Astrocyte (in vitro differentiated cells and primary cell): ENCODE measurements at places on chromosomes 7 and 10. TPM values are rescaled to one million over a fixed set of nuclear protein-coding genes. Genes with fewer than 3 reads are reported as not detected.

The FAM221A gene
- 2.5 and 3.0 TPM in 2 replicates for total RNA-seq

The SLC13A1 gene
- not detected in 2 replicates for total RNA-seq

The DPCD gene
- total RNA-seq: 39.4 and 41.0 TPM in 2 replicates

The CRHR2 gene
- total RNA-seq: not detected in 2 replicates

The WIPF3 gene
- total RNA-seq: 0.87 and 1.0 TPM in 2 replicates

- no peaks in the 10 kb centered on the region for H3K36me3 ChIP-seq
- no peak for DNase-seq
- H3K4me1 ChIP-seq: no peaks in the 10 kb centered on the region
- no peak within 1 kb of the TSS for H3K27ac ChIP-seq
- H3K4me3 ChIP-seq: peak within 1 kb of the TSS; percentile 27
These were observed at the start of gene ZNF804B for GRCh38 chr7:88759230-88760135. TSS of gene ZNF804B (plus strand) at chr7:88759700. CDS start at chr7:88759977, 277 bp downstream.

- no peak for DNase-seq
- peaks cover 3% of the 10 kb centered on the region for H3K36me3 ChIP-seq
- H3K27ac ChIP-seq: no peak overlapping the region
- no peaks in the 10 kb centered on the region for H3K4me1 ChIP-seq
- H3K27me3 ChIP-seq: no peaks in the 10 kb centered on the region
These were observed 87.3 kb upstream of the TOMM7 start for GRCh38 chr7:22909917-22910316.

DNA sequence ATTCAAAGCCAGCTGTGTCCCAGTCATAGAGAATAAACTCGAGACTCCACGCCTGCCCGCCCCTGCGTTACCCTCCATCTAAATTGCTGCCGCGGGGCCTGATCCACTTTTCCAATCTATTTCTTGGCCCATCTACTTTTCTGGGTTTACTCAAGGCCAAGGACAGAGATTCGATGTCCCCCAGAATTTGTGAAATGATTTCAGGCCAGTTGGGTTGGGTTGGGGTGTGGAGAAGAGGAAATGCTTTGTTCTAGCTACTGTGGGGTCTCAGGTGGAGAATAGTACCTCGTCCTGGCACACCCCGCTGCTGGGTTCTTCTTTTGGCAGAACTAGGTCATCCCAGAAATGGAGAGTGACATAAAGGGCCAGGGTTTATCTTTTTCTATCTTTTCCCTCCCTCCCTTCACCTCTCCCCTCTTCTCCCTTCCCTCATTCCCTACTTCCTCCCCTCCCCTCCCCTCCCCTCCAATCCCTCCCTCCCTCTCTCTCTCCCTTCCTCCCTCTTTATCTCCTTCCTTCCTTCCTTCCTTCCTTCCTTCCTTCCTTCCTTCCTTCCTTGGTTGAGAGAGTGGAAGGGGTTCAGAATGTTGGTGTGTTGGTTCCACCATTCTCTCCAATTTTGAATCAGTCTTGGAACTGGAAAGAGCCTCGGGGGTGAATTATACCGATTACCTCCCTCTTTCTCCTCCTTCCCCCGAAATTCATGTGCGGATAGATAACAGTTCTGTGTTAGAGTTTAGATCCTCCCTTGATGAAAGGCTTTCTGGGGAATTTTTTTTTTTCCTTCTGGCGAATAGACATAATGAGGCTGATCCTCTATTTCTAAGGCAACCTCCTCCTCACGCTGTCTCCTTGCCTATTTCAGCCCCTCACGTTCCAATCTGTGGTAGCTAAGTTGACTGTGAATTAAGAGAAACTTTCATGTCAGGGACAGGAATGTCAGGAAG, 1.2 kb upstream of the TMEM229A start:
- H3K4me1 ChIP-seq: peaks cover 7% of the 10 kb centered on the region
- no peaks in the 10 kb centered on the region for H3K36me3 ChIP-seq
- H3K27me3 ChIP-seq: peaks cover 35% of the 10 kb centered on the region
- no peak overlapping the region for H3K4me3 ChIP-seq

- no peaks in the 10 kb centered on the region for H3K36me3 ChIP-seq
- no peaks in the 10 kb centered on the region for H3K4me1 ChIP-seq
- H3K27ac ChIP-seq: no peak overlapping the region
These were observed 290.2 kb upstream of the SEMA3C start for GRCh38 chr7:81209059-81209458.

GRCh38 chr7:87231711-87232110, 12.2 kb upstream of the TMEM243 start:
- DNase-seq: no peak
- H3K4me1 ChIP-seq: no peaks in the 10 kb centered on the region

DNA sequence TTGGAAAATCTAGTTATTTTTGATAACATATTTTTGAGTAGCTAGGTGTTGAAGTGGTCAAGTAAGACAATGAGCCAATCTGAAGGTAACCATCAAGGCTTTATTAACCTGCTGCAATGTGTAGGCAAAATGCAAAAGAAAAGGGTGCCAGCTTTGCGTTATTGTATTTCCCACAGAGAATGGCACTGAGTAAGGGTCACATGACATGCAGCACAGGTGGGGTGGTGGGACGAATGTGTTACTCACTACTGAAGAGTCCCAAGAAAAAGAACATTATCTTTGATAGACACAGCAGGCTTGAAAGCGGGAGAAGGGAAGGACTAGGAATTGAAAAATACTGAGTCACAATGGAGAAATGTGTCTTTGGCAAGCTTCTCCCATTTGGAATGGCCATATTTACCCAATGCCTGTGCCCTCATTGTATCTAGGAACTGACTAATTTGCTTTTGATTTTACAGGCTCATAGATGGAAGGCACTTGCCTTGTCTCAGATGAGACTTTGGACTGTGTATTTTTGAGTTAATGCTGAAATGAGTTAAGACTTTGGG, 898.6 kb upstream of the POT1 start:
- no peak overlapping the region for H3K27ac ChIP-seq
- no peaks in the 10 kb centered on the region for H3K27me3 ChIP-seq
- no peak overlapping the region for H3K4me3 ChIP-seq
- no peaks in the 10 kb centered on the region for H3K36me3 ChIP-seq

DNA sequence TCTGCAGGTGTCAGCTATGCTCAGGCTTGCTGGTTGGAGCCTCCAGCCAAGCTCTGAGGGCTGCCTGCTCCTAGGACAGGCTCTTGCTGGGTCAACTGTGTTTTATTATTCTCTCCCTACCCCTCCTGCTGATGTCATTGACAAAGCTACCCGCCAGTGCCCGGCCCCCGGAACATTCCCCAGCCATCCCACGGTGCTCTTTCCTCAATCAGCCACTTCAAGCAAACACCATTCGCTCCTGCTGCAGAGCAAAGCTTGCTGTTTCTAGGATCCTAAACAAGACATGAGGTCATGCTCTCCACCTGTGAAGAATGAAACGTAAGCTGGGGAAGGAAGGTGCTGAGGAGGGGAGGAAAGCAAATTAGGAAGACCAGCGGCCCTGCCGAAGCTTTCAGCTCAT, 2.1 kb upstream of the C10orf71 start:
- peaks cover 10% of the 10 kb centered on the region for H3K27me3 ChIP-seq
- H3K36me3 ChIP-seq: no peaks in the 10 kb centered on the region
- H3K4me1 ChIP-seq: no peaks in the 10 kb centered on the region
- H3K4me3 ChIP-seq: no peak overlapping the region
- no peak overlapping the region for H3K27ac ChIP-seq
- DNase-seq: no peak

DNA sequence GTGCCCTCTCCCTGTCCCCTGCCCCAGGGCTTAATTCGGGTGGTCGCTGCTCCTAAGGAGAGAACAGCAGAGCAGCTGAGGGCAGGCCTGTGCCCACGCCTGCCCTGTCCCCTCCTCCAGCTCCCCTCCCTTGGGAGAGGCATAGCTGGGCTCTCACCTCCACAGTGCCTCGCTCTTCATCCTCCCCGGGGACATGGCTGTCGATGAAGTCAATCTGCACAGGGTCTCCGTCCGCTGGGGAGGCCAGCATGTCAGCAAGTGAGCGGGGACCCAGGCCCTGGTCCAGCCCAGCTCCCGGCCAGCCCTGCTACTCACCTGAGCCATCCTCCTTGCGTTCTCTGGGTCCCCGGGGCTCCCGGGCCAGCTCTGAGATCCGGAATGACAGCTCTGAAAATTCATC, 3.8 kb upstream of the SAP25 start:
- H3K27me3 ChIP-seq: no peaks in the 10 kb centered on the region
- H3K36me3 ChIP-seq: peaks cover 18% of the 10 kb centered on the region
- H3K4me3 ChIP-seq: no peak overlapping the region
- no peak for DNase-seq
- H3K4me1 ChIP-seq: no peaks in the 10 kb centered on the region

GRCh38 chr10:90560331-90560730, 297.5 kb downstream of the HTR7 start:
- no peak overlapping the region for H3K4me3 ChIP-seq
- H3K36me3 ChIP-seq: no peaks in the 10 kb centered on the region
- no peaks in the 10 kb centered on the region for H3K4me1 ChIP-seq
- H3K27me3 ChIP-seq: no peaks in the 10 kb centered on the region
- DNase-seq: no peak

DNA sequence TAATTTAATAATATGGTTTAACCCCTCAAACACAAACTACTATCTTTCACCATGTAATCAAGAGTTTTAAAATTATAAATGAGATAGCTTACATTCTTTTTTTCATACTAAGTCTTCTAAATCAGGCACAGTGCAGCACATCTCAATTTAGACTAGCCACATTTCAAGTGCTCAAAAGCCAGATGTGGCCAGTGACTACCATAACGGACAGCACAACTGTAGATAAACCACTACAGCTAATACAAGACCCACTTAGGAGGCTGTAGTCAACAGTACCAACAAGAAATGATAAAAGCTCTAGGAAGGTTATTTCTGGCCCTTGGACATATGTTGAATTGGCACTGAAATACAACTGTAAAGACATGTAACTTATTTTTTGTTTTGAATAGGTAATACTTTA, 65.3 kb downstream of the JAZF1 start:
- H3K4me3 ChIP-seq: no peak overlapping the region
- no peak for DNase-seq
- H3K27ac ChIP-seq: no peak overlapping the region
- H3K36me3 ChIP-seq: no peaks in the 10 kb centered on the region

- H3K4me3 ChIP-seq: no peak overlapping the region
- H3K36me3 ChIP-seq: no peaks in the 10 kb centered on the region
- peaks cover 2% of the 10 kb centered on the region for H3K4me1 ChIP-seq
- no peak for DNase-seq
- H3K27me3 ChIP-seq: peaks cover 79% of the 10 kb centered on the region
These were observed 57.2 kb upstream of the LBX1 start for GRCh38 chr10:101286248-101287046.

GRCh38 chr7:22859641-22860290, 37.1 kb upstream of the TOMM7 start:
- DNase-seq: peak; percentile 81
- H3K27me3 ChIP-seq: no peaks in the 10 kb centered on the region
- H3K4me1 ChIP-seq: peaks cover 46% of the 10 kb centered on the region
- no peak overlapping the region for H3K4me3 ChIP-seq
- H3K36me3 ChIP-seq: peaks cover 11% of the 10 kb centered on the region

- peaks cover 5% of the 10 kb centered on the region for H3K27me3 ChIP-seq
- no peaks in the 10 kb centered on the region for H3K36me3 ChIP-seq
- H3K4me3 ChIP-seq: no peak overlapping the region
- H3K4me1 ChIP-seq: no peaks in the 10 kb centered on the region
- no peak overlapping the region for H3K27ac ChIP-seq
- DNase-seq: no peak
These were observed 84.7 kb downstream of the CHST15 start for GRCh38 chr10:124008681-124009080.

DNA sequence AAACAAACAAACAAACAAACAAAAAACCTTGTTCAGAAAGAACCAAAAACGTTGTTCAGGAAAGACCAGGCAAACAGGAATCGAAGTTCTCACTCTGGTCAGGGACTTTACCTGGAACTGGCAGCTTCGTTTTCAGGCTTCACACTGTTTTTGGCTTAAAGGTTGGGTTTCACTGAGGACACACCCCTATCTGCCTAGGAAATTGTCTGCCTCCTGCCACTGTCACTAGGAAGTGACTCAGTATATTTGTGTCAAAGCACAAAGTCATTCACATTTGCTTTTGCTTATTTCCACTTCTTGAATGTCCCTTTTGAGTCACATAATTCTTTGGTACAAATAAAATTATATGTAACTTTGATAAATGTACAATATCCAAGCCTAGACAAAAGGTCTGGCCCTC, 37.9 kb downstream of the PNLIPRP3 start:
- H3K27ac ChIP-seq: no peak overlapping the region
- H3K27me3 ChIP-seq: no peaks in the 10 kb centered on the region
- no peak overlapping the region for H3K4me3 ChIP-seq
- H3K36me3 ChIP-seq: no peaks in the 10 kb centered on the region
- no peak for DNase-seq

DNA sequence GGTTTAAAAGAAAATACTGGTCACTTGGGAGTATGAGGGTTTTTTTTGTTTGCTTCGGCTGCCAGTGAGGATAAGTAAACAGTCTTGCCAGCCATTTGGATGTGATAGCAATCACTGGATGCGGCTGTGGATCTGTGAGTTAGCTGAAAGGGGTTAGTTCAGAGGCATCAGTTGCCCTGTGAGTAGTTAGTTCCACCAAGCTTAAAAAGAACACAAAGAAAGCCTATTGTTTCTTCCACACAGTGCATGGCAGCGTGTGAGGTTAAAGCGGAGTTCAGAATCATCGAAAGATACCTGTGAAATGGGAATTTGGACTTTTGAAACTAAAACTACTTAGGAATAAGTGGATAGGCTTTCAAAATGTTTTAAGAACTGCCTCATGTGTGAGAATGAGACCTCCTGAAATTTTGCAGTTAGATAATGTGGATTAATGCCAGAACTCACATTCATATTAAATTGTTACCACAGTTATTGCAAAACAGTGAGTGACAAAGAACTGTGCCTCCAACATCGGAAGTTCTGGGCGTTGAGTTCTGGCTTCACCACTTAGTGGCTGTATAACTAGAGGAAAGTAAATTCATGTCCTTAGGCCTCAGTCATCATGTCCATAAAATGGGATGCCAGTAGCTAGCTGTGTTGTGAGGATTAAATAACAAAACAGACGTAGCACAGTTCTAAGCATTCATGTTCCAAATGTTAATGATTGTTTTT, 31.3 kb downstream of the KIAA1217 start:
- no peaks in the 10 kb centered on the region for H3K4me1 ChIP-seq
- no peak overlapping the region for H3K4me3 ChIP-seq
- no peak overlapping the region for H3K27ac ChIP-seq
- no peaks in the 10 kb centered on the region for H3K36me3 ChIP-seq

DNA sequence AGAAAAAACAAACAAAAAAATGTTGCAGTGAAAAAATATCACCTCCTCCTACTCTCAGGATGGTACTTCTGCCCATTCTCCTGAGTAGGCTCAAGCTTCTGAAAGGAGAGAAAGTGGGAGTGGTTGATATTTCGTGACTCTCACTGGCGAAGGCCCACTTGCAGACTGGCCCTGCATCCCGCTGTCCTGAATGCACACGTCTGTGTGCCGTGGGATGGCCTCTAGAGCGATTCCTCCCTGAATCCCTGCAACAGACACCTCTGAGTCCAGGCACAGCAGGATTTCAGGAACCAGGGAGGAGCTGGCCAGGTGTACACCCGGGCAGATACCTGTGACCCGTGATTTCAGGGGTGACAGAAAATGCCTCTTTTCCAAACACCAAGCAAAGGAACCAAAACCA, 319.2 kb downstream of the DPP6 start:
- H3K4me1 ChIP-seq: no peaks in the 10 kb centered on the region
- DNase-seq: no peak
- no peak overlapping the region for H3K27ac ChIP-seq
- no peaks in the 10 kb centered on the region for H3K27me3 ChIP-seq
- H3K4me3 ChIP-seq: no peak overlapping the region
